Stimulated activated CD4-positive, alpha-beta T cell treated with anti-CD3 and anti-CD28 coated beads, TNF-alpha, amount 100 ng/mL, for 1 hour (primary cell): ENCODE measurements at places on chromosomes 3 and 15.

GRCh38 chr3:57091521-57092273 is 31.2 kb downstream of the SPATA12 start:
- no peak for DNase-seq

GRCh38 chr15:66095871-66096687 is 157.5 kb downstream of the MEGF11 start:
- DNase-seq: no peak

DNA sequence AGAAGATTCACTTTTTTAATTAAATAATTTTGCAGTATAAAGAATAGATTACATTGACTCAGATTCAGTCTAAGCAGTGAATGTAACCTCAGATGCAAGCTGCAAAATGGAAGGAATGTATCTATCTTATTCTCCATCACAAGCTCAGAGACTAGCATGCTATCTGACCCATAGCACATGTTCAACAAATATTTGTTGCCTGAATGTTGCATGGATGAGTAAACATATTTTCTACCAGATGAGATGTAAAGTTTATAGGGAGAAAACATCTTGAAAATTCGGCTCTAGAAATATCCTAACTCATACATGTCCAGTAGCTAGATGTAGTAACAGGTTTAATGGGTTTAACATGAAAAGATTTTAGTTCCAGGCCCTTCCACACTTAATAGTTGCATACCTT is 234.2 kb downstream of the MECOM start:
- no peak for DNase-seq

DNA sequence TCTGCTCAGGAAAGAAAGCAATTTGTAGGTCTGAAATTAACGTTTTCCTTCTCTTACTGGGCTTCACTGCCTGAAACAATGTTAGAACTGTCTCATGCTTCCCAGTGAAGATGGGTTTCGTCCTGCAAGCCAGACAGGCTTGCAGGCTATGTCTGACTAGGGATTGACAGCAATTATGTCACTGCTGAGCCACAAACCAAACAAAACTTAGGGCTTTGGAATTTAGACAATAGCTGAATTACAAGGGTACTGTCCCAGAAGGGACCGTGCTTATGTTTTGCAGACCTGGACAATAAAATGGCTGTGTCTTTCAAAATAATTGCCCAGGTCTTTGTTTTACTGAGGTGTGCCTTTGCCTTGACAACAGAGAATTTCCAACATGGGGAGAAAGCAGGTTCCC is 46.3 kb upstream of the CCDC80 start:
- DNase-seq: no peak

GRCh38 chr3:190183121-190183520 is 62.4 kb upstream of the P3H2 start:
- no peak for DNase-seq

- DNase-seq: no peak
These were observed 3.6 kb downstream of the ZNF385D start for GRCh38 chr3:21747376-21747775.

DNA sequence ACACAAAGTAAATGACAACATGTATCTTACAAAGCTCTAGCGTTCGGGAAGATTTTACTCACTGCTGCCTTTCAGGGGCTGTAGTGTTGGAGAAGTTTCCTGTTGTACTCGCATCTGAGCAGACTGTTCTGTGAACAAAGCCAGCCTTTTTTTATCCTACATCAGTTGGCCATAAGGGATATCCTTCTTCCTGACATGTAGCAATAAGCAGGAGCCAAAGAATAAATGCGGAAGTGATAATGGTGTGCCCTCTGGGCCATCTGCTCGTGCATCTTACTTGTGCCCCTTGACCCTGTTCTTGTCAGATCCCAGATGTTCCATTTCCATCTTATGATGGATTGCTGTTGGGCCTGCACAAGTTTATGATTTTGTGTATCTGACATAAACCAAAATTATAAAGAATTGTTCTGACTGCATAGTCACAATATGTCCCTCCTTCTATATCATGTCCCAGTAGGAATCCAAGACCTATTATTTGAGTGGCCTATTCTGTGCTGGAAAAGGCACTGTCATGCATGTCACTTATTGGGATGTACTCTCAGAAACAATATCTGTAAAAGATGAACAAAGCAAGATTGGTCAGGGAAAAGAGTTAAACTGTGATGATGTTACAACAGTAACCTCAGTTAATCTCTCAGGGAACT is 631.3 kb downstream of the NSUN3 start:
- no peak for DNase-seq

DNA sequence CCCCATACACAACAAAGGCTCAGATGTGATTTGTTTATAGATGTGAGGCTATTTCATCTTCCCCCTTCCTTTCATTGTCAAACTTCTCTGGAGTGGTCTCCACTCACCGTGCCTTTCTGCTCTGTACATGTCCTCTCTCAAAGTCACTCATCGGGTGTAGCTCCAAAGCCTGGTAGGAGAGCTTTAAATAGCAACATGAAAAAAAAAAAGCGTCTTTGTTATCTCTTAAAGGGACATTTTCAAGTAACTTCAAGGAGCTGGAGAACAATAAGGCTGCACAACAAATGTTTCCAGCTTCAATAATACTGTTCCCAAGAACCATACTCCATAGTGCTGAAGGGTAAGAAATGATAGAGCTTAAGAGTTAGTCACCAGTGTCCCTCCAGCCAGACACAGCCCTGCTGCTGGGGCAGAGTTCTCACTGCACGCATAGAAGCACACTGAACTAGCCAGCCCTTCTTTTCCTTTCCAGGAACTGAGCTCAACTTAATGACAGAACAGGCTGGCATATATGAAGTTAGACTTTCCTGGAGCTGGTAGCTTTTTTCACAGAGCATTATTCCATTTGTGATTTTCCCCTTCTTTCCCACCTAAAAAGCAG is 8.1 kb downstream of the FBXO40 start:
- DNase-seq: no peak

- no peak for DNase-seq
These were observed 86.5 kb downstream of the MB21D2 start for GRCh38 chr3:192831111-192831644.

DNA sequence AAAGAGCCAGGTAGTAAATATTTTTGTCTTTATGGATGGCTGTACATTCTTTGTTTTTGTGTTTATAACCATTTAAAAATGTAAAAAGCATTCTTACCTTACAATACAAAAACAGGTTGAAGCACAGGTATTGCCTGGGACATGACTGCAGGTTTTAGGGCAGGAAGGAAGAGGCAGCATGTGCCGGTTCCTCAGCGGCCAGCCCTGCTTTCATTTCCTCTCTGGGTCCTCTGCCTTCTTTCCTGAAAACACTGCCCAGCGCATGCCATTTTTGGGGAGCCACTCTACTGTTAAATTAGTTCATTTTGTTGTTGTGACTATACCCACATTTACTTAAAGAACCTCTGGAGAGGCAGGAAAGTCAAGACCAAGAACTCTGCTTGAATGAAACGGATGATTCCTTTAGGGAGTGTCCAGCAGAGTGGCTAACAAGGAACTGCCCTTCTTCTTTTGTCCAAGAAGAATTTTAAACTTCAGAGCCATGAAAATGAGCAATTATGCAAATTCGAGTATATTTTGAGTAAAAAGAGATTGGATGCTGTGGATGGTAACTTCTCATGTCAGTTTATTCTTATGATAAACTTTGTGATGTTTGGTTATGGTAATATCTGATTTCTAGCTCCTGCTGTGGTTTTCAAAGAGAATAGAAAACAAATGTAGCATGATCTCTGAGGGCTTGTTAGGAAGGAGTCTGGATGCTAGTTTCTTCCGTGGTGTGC is 52.7 kb downstream of the SACM1L start:
- DNase-seq: no peak

DNA sequence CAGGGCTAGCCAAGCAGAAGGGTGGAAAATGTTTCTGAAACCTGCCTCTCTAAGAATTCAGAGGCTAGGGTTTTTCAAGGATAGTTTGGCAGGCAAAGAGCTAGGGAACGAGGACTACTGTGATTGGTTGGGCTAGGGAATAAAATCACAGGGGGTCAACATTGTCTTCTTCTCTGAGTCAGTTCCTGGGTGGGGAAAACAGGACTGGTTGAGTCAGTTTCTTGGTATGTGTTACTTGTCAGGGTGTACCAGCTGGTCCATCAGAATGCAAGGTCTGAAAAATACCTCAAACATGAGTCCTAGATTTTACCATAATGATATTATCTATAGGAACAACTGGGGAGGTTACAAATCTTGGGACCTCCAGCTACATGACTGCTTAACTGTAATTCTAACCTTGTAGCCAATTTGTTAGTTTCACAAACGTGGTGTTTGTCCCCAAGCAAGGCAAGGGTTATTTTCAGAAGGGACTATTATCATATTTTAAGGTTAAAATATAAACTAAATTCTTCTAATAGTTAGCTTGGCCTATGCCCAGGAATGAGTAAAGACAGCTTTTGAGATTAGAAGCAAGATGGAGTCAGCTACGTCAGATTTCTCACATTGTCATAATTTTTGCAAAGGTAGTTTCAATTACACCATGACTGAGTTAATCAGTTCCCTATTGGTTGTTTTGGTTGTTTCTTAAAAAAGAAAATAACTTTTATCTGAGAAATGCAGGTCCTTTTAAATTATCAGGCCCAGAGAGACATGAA is 231.5 kb downstream of the ALCAM start:
- no peak for DNase-seq

DNA sequence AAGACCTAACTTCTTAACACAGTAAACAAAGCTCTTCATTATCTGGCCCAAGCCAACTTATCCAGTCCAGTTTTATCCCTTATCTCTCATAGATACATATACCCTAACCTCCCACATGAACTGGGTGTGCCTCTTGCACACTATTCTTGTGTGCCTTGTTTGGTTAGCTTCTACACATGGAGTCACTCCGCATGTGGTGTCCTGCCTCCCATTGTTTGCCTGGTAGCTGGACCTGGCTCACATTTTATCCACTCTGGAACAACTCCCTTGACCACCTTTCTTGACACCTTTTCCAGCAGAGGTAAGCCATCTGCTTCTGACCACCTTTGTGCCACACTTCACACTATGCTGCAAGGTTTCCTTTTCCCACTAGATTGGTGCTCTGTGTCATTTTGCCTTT is 15.2 kb downstream of the TIPARP start:
- DNase-seq: no peak

DNA sequence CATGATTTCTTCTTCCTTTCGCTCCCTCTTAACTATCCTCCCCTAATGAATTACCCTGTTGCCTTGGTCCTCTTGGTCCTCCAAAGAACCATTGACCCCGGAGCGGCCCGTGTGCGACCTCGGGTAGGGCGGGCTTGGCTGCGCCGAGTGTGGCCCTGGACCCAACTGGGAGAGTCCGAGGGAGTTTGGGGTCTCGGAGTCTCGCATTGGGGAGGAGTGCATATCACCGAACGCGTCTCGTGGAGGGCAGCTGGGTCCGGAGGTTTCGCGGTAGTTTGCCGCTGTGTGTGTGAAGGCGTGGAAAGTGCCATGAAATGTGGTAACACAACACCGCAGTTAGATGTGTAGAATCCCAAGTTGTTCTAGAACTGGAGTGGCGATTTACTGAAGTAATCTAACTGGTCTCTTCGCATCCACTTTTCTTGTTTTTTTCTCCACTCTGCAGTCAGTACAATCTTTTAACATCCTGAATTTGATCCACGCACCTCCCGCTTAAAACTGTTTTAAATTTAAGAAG is 363 bp downstream of the GTF2E1 start:
- peak; percentile 8 for DNase-seq

DNA sequence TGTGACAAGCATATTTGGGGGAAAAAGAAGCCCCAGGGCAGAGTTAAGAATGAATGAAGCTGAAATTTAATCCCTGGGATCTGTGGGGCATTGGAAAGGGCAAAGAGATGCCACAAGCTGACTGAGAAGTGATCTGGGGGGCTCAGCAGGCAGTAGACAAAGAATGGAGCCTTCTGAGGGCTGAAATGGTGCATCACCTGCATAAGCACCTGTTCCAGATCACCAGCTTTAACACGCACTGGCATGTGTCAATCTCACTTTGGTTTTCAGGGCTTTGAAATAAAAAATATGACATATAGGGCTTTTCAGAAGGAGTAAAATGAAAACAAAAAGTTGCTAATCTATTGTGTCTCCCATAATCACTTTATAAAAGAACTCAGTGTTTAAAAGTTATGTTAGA is 210.8 kb upstream of the ARHGEF26 start:
- DNase-seq: no peak

DNA sequence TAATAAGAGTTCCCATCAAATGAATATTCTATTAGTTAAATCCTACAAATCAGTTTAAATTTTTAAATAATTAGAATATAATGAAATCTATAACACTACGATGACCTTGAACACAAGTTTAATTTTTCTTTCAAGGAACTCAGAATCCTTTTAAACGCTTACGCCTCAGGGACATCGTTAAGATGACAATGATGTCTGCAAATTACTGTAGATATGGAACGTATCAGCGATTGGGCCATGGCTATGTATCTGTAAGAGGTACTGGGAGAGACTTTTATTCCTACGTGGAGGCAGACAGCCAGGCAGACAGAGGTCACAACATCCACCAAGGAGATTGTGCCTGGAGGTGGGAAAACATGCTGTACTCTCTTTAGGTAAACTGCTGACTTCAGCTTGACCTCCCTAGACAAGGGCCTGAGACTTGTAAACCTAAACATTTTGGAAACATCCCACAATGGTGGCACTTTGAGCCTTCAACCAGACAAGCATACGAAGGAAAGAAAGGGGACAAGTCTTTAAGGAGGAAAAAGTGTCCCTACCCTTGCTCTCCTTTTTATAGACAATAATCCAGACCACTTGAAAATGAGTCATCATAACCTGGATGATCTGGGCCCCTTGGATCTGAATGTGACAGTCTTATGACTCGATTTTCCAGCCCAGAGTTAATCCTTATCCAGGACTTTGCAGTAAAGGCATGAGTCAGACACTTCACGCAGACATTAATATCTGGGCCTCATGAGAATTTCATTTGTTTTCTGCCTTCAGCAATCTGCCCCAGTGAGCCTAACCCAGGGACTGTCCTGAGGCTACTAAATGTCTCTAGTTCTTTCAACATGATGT is 6.8 kb upstream of the LDHAL6B start:
- no peak for DNase-seq

GRCh38 chr3:24591661-24592555 is 97.3 kb upstream of the THRB start:
- no peak for DNase-seq

GRCh38 chr3:79906106-79906505 is 138.3 kb upstream of the ROBO1 start:
- no peak for DNase-seq

DNA sequence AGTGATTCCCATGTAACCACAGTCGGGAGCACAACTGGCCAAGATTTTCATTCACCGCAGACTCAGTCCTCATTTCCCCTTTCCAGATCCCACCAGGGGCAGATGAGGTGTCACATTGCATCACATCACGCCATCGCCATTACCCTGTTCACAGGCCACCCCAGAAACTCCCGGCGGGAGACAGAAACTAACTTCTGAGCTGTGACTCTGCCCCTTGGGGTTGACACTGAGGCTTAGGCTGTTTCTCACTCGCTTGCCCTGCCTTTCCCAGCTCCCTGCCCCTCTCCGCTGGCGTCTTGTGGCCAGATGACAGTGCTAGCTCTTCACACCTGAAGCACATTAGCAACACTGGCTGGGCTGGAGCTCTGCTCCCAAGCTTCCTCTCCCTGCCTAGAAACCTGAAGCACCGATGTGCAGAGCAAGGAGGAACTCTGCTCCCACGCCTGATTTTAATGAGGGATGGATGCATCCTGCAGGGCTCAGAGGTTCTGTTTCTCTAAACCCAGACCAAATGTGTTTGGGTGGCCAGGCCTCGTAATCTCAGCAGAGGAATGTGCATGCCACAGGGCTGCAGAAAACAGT is 88.8 kb upstream of the CTDSPL start:
- no peak for DNase-seq

- no peak for DNase-seq
These were observed 25.6 kb downstream of the TMEM207 start for GRCh38 chr3:190424108-190424477.

- DNase-seq: no peak
These were observed 1017.3 kb upstream of the EPHA6 start for GRCh38 chr3:95797081-95797480.

GRCh38 chr3:142958707-142959106 is 4.8 kb downstream of the PAQR9 start:
- no peak for DNase-seq
